NCI-H748 treated with DMSO at 0.1 percent for 48 hours (cell line): ENCODE measurements at places on chromosomes 1 and 21.
A peak's percentile ranks its signal among the peaks of the same experiment; 100 is the strongest.

DNA sequence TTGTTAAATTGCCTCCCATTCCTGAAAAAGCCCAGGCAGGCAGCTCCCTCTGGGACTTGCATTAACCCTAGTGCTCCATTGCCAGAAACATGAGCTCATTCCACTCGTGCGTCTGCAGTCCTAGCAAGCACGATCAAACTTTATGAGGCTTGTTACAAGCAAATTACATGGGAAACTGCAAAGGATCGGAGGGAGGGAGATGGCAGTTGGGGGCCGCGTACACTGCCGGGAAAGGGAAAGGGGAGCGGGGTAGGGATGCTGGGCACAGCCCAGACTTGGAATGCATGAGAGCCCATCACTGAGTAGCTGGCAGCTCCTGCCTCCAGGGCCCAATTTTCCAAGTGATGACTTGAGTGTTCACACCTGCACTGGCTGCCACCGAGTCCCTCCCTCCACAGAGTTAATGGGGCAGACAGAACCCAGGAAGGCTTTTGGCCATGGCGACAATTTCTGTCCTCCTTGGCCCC lies 169.9 kb downstream of the BRINP2 start:
- DNase-seq = no peak

- DNase-seq = no peak
Observed at GRCh38 chr1:180027949-180028445, 73.4 kb downstream of the CEP350 start.

GRCh38 chr1:25651824-25652741 lies 35.5 kb downstream of the MAN1C1 start:
- DNase-seq = no peak

DNA sequence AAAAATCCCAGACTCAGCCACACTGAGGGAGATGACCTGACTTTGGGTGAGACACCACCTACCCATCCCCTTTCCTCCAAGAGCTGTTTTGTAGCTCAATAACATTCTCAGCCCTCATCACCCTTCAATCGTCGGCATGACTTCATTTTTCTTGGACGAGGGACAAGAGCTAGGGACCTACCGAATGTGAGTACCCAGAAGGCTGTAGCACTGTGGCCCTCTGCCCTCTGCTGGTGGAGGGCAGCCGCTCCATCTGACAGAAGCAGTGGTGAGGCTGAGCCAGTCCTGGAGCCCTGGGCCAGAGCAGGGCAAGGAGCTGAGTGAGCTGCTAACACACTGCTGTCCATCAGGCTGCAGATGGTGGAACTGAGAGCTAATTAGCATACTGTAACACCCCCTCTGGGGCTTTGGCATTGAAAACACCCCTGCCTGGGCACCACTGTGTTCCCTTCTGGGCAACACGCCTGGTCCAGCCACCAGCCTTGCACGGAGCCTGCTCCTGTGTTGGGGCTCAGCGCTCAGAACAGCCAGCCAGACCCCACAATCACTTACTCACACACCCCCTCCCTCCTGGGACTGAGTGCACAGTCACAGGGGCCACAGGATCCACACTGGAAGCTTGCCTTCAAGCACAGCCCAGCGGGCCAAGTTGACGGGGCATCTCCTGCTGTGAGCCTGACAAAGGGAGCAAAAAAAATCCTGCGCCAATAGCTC lies 18.3 kb upstream of the ALPL start:
- DNase-seq = no peak

GRCh38 chr1:185215911-185216310 lies 58.9 kb downstream of the SWT1 start:
- no peak for DNase-seq

DNA sequence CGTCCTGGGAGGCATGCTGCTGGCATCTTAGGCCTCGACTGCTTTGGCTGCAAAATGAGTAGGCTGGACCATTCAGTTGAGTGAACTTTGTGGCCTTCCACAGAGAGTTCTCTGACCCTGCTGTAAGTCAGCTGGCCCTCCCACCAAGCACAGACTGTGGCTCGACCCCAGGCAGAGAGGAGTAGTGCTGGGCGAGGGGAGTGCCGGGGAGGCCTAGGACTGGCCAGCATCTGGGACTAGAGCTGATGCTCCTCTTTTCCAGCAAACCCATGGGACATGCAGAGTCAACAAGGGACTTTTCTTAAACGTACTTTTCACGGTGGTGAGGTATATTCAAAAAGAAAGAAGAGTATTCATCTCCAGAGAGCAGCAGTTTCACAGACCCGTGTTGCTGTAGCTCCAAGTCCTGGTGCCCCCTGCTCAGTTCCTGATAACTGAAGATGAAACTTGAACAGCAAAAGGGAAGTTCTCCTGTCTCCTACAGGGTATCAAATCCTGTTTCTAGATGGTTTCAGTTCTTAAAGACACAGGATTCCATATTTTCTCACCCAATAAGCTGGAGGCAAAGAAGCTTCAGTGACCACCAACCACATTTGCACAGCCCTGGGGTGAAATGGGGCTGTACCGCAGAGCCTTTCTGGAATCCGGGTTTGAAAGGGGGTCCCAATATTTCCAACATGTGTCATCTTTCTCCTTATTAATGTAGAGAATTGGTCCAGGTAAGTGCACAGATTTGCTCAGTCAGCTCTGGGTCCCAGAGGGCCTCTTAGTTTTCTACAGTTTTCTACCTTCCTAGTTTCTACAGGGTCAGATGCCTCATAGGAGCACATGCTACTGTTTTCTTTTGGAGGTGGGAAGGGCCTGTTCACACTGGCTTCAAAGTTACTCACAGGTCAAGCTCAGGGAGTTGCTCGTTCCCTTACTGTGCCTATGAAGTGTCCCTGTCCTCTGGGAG lies 20.9 kb downstream of the BATF3 start:
- DNase-seq = no peak

- DNase-seq = no peak
Observed at GRCh38 chr1:109319114-109319513, 12.3 kb upstream of the MYBPHL start.

- no peak for DNase-seq
Observed at GRCh38 chr1:88324899-88325298, 359.2 kb upstream of the PKN2 start.

DNA sequence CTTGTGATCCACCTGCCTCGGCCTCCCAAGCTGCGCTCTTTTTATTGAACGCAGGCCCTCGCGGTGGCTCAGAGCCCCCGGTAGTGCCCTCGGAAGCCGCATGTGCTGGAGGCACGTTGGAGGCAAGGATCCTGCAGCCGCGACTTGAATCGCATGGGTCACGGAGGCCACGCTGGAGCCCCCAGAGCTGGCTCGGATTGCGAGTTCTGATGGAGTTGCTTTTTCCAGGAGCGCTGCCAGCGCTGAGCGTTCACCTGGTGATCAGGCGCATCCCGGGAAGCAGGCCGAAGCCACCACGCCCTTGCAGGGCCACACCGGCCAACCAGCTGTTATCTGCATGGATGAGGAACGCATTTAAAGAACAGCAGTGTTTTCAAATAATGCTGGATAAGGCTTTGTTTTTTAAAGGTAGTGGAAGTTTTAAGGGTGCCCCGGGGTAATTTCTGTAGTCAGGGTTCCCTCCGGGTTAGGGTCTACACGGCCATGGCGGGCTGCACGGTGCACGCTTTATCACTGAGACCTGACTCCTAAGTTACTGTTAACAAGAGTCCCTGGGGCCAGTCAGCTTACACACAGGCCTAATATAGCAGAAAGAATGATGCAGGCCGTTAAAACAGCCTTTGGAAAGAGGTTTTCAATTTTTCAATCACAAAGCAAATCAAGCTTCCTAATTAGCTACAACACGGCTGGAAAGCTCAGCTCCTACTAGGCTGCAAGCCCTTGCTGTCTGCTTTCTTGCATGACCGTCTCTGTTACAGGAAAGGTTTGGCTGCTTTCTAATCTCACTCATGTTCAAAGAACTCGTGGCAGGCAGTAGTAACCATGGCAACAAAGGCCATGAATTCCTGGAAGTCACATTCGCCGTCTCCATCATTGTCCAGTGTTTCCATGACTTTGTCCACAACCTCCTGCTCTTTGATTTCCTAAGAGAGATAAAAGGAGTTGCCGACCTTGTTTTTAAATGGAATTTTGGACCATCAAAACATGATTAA lies 6.0 kb downstream of the S100B start:
- DNase-seq = no peak

DNA sequence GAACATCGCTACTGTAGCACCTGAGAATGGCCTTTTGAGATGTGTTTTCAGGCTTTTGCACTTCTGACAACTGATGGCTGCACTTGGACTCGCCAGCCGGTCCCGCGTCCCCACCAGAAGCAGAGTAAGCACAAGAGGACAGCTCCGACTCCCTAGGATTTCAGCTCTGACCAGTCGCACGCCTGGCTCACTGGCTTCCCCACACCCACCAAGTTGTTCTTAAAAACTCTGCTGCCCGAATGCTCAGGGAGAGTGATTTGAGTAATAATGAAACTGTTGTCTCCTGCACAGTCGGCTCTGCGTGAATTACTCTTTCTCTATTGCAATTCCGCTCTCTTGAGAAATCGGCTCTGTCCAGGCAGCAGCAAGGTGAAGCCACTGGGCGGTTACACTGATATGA lies 40.2 kb upstream of the NLRP3 start:
- DNase-seq = no peak

- peak; percentile 12 for DNase-seq
Observed at GRCh38 chr21:42654179-42654912, 925 bp downstream of the PDE9A start.

GRCh38 chr1:226682871-226683814 lies 55.9 kb downstream of the ITPKB start:
- DNase-seq = no peak

DNA sequence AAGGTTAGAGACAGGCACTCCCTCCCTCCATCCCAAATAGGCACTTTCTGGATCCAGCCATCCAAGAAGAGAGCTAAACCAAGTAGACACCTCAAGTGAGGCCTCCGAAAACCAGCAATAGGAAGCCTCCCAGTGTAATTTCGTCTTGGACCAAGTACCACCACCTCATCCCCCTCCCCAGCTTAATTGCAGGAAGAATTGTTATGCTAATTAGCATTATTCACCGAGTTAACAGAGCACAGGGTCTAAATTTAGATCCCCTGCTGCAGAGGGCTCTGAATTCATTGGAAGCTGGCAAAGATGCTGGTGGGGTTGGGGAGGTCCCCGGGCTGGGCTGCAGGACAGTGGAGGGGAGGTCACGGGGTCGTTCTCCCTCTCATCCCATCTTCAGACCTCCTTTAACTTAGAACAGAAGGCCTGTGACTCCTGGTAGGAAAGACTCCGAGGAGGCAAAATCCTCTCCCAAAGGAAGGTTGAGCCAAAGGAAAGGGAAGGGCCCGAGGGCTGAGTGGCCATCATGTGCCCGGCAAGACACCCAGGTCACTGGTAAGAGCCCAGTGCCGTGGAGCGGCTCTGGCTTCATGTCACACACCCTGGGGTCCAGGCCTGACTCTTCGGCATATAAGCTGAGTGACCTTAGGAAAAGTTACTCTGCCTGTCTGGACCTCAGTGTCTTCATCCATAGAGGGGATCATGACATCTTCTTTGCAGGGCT lies 209.2 kb upstream of the GRIK3 start:
- no peak for DNase-seq

- DNase-seq = no peak
Observed at GRCh38 chr1:16260814-16261213, 23.8 kb upstream of the CPLANE2 start.

- no peak for DNase-seq
Observed at GRCh38 chr1:114468047-114468446, 43.0 kb downstream of the TRIM33 start.

DNA sequence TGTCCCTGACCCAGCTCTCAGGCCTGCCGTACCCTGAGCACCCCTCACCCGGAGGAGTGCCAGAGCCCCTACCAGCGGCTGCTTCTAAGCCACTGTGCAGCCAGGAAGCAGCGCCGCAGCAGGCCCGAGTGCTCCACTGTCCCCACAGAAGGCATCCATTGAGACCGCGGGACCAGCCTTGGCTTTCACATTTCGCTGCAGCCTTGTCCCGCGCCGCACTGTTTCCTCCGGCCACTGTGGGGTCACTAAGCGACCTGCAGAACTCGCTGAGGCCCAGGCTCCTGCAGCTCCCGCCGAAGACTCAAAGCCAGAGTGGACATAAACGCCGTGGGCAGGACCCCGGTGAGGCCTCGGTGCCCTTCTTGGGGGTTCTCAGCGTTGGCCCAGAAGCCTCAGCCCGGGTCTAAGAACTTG lies 3.0 kb downstream of the ALX3 start:
- DNase-seq = no peak

DNA sequence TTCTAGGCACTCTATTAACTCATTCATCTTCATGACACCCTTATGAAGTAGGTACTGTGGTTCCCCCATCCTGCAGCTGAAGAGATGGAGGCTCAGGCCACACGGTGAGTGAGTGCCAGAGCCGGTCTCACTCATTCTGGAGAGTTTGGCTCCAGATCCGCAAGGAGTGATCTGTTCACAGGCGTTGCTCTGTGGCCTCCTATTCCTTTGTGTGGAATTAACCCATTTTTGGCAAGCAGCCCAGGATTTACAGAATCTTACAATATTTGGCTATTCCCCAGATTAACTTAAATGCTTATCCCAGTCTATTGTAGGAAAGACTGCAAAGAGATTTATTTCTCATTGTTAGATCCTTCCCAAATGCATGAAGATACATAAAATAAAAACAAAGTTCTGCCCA lies 29.6 kb downstream of the KIAA0040 start:
- no peak for DNase-seq

DNA sequence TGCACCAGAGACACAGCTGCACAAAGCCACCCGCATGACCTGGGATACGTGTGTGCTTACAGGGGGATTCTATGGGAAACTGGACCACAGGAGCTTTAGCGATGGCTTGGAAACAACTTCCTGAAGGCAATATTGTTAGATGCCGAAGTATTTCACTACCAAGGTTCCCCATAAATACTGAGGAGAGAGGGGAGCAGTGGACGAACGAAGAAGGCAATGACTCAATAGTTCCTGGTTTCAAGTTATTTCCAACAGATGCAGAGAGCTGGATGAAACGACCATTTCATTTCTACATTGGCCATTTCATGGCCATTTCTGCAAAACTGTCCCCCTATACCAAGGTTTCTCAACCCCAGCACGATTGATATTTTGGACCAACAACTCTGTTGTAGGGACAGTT lies 61.3 kb downstream of the CD34 start:
- DNase-seq = no peak

DNA sequence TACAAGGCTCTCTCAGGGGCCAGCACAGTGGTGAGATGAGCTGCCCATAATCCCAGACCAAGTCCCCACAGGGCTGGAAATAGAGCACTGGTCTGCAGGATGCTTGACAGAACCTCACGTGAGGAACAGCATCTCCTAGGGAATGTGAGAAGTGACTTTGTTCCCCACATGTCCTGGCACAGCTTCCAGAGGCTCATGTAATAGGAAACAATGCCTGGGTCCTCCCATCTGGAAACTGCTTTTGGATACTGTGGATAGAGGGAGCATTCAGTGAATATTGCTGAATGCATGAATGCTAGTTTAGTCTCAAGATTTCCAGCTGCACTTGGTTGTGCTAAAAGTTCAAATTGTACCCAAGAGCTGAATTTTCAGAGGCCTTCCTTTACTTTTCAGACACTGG lies 146.2 kb downstream of the TNR start:
- DNase-seq = no peak

DNA sequence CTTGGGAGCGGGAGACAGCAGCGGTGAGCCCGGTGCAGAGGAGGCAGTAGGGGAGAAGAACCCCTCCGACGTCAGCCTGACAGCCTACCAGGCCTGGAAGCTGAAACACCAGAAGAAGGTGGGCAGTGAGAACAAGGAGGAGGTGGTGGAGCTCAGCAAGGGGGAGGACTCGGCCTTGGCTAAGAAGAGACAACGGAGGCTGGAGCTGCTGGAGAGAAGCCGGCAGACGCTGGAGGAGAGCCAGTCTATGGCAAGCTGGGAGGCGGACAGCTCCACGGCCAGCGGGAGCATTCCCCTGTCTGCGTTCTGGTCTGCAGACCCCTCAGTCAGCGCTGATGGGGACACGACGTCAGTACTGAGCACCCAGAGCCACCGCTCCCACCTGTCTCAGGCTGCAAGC lies 32.9 kb downstream of the STYXL2 start:
- no peak for DNase-seq
